Posterior vena cava (tissue), 2 donors: ENCODE measurements at places on chromosomes 6 and 20.
A peak's percentile ranks its signal among the peaks of the same experiment; 100 is the strongest.

- DNase-seq, result no peak
Measured at GRCh38 chr20:62009322-62009721, 56.4 kb downstream of the TAF4 start.

GRCh38 chr6:10886691-10887502, at the start of gene SYCP2L:
TSS of gene SYCP2L (plus strand) at chr6:10887052. CDS start at chr6:10887127, 75 bp downstream.
- DNase-seq, result no peak

DNA sequence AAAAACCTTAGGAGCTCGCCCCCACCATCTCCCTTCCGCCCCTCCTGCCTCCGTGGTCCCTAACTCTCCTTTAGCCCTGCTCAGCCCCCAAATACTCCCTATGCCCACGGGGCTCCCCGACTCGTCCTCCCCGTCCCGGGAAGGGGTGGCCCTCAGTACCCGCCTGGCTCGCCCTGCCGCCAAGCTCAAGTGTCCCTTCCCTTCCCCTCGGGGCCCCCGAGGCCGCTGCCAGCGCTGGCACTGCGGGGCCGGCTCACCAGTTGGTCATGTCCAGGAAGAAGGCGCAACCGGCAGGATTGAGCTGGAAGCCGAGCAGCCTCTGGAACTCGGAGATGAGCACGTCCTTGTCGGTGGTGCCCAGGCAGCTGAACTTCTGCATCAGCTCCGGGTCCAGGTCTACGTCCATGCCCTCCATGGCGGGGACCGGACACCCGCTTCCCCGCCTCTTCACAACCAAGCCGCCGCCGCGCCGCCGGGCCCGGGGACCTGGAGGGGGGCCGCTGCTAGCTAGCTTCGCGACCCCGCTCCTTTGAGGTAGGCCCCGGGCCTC, 303 bp downstream of the ILRUN start:
- peak; percentile 86 for DNase-seq

DNA sequence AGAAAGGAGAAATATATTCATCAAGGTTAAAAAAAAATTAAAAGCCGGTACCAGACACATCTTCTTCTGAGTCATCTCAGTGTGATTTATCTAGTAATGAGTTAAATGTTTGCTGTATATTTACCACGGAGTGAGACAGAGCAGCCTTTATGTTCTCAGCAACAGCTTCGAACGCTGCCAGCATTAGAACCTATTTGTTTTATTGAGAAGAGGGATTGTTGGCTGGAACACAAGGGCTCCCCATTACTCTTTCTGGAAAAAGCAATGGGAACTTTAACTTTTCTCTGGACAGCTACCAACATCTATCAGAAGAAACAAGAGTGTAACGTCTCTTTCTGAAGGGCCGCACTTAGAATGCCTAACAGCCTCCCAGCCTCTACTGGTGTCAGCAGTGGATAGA, 105.3 kb upstream of the TAB2 start:
- no peak for DNase-seq

DNA sequence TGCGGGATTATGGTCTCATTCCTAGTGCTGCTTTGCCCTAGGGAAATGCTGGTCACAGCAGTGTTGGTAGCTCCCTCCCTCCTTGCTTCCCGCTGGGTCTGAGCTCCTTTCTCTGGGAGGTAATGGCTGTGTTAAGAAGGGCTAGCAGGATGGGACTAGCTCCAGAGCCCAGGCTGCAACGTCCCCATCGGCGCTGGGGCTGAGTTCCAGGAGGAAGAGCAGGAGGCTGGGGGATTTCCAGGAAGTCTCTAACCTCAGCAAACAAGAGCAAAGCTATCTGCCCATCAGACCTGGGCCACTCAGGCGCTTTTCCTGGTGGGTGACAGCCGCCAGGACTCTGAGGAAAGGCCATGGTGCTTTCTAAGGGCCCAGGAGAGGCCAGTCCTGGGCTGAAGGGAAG, 174.2 kb downstream of the DLL1 start:
- DNase-seq, result peak; percentile 62

DNA sequence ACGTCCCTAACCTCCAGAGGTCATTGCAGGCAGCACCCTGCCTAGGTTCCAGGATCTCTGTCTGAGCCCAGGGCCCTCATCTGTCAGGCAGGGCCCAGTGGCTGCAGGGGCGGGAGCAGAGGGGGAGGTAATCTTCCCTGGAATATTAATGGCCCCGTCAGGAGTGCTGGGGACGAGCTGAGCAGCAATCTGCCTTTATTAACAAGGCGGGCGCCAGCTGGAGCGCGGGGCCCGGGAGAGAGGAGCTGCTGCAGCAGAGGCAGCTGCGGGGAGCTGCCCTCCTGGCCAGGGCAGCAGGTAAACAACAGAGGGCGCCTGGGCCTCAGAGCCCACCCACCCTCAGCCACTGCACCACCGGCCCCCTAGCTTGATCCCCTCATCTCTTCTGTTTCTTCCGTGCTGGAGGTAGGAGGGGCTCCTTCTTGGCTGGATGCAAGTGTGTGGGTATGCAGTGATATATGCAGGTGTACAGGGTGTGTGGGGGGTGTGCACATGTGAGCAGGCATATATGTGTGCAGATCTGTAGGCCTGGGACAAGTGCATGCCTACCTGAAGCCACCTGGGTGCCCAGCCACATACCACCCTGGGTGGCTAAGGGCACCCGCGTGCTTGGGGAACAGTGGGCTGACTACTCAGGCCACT, 131.8 kb upstream of the MLN start:
- DNase-seq, result peak; percentile 79
